ENCODE measurements at places on chromosomes 3 and 15.

- DNase-seq = no peak
These were observed 24.6 kb upstream of the ANPEP start for GRCh38 chr15:89839167-89839810.

- no peak for DNase-seq
These were observed 32.0 kb downstream of the ST8SIA2 start for GRCh38 chr15:92425578-92426225.

DNA sequence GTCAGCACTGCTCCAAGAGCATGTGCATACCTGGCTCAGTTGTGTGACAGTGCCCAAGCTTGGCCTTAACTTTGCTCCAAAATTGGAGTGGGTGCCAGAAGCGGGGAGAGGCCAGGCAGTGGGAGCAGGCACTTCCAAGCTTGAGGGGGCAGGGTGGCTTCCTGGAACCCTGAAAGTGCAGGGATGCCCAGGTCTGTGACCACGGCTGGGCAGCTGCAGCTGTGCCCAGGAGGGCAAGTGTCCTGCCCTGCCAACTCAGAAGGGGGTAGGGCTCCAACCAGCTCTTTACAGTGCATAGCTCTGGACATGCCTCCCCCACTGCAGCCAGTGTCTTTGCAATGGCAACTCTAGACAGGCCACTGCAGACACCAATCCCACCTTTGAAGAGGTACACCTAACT lies 478.6 kb downstream of the OTOL1 start:
- no peak for DNase-seq

GRCh38 chr15:74268020-74268419 lies 31.9 kb downstream of the CCDC33 start:
- no peak for DNase-seq

DNA sequence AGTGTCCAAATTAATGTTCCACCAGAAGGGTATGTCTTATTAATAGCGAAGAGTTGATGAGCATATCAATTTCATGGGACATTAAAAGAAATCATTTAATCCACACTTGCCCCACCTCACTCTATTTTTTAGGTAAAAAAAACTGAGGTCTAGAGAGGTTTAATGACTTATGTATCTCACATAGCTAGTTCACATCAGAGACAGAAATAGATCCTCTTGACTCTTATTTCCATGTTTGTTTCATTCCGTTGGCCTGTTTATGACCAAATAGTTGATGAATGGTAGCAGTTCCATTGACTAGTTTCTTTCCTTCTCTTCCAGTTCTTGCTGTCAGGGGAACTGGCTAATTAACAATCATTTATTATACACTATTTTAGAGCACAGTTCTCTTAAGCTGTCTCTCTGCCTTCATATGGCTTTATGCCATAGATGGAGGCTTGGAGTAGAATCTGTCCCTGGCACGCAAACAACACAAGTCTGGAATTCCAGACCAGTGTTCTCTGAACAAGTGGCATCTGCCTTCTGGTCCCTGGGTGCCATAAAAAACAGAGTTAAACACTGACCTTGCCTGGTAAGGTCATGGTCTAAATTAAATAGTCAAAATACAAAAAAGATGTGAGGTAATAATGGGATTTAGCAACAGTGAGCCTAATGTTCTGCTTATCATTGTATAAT lies 220.0 kb upstream of the CGNL1 start:
- DNase-seq = no peak

- no peak for DNase-seq
These were observed 25.4 kb upstream of the PSMD6 start for GRCh38 chr3:64048631-64049061.

- no peak for DNase-seq
These were observed 25.6 kb upstream of the NLGN1 start for GRCh38 chr3:173371848-173372487.

GRCh38 chr3:195847055-195847950 lies 35.6 kb upstream of the MUC4 start:
- DNase-seq = no peak

DNA sequence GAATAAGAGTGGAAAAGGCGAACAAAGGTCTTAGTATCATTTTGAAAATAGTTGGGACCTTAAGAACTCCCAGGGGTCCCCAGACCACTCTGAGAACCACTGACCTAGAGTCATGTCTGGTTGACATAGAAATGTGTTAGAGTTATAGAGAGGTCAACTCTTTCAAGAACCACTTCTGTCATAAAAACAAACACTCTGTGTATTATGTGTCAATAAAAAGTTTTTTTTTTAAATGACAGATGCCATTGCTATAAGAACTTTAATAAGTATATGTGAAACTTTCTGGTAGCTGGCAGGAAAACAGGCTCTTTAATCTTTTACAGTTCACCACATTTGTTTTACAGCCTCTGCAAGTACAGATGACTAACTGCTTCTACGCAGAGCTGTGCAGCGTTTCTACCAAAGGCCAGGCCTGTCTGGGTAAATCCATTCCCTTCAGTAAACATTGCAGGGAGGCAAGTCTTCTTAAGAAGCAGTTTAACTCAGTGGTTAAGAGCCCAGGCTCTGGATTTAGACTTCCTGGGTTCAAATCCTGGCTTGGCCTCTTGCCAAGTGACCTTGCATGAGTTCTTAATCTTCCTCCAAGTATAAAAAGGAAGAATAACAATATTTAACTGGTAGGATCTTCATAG lies 56.6 kb downstream of the RFTN1 start:
- no peak for DNase-seq

DNA sequence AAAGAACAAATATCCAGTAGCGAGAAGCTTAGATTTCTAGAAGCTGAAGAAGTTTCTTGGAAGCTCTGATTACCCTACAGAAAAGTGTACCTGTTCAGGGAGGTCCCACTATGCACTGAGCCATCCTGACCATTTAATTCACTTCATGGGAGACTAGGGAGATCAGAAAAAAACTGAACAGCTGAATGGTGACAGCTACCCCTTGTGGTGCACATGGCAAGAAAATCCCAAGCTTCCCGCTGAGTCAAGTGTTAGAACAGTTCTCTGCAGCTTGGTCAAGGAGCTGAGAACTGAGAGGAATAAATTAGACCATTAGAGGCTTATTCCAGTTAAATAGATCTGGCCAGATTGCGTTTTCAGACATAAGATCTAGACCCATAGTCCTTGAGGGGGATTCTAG lies 197.2 kb upstream of the VEPH1 start:
- no peak for DNase-seq

- DNase-seq = no peak
These were observed 2.4 kb downstream of the MUC4 start for GRCh38 chr3:195809291-195809785.

DNA sequence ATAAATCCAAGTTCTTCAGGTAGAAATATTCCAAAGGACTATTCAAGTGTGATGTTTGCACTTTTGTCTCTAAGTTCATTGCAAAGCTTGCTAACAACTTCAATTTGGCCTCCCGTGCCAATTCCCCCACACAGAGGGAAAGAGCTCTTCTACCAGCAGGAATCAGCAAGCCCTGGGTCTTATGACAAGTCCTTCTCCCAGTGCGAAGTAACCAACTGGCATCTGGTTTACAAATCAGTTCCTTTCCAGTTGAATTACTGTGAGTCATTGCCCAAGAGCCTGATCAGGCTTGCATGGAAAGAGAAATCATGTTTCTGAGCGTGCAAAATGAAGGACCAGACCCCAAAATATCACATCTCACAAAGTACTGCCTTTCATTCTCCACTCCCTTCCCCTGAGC lies 62.7 kb upstream of the SLCO3A1 start:
- no peak for DNase-seq

- DNase-seq = no peak
These were observed 626.4 kb upstream of the ZNF385D start for GRCh38 chr3:22377421-22377820.

GRCh38 chr3:125054449-125055329 lies 1.1 kb downstream of the HEG1 start:
- no peak for DNase-seq

DNA sequence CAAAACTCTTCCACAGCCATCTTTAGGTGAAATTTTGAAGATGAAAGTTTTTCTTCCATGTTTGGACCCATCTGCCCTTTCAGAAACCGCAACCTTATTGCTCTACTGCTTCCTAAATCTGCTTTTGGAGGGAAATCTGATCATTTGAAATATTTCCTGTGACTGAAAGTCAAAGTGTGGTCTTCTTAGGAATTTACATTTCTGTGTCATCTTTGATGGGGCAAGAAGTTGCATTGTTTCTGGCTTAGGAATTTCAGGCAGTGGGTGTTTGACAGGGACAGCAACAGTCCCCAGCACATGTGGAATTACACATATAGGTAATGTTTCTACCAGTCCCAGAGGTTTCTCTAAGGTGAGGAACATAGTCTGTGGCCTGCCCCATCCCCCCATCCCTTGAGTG lies 5.3 kb upstream of the TYRO3 start:
- no peak for DNase-seq

- no peak for DNase-seq
These were observed 24.4 kb upstream of the RAB7A start for GRCh38 chr3:128701342-128702212.

GRCh38 chr3:126537116-126537729 lies 13.3 kb downstream of the CHST13 start:
- DNase-seq = no peak

GRCh38 chr3:113287111-113287802 lies 75.9 kb downstream of the BOC start:
- no peak for DNase-seq

DNA sequence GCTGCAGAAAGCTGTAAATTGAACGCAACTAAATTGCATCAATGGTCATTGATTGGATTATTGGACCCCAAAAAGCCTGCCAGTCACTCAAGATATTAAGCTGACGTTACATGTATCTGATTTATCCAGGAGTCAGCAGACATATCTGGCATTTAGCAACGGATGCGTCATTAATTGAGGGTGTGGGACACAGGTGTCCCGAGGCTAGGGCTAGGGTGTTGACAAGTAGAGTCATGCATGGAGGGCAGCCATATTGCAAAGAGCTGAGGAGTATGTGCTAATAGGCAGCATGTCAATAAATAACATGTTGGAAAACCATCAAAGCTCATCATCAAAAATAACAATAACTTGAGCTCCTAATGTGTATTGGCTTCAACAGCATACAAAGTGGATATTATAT lies 234.5 kb upstream of the GOLGA6L4 start:
- no peak for DNase-seq

DNA sequence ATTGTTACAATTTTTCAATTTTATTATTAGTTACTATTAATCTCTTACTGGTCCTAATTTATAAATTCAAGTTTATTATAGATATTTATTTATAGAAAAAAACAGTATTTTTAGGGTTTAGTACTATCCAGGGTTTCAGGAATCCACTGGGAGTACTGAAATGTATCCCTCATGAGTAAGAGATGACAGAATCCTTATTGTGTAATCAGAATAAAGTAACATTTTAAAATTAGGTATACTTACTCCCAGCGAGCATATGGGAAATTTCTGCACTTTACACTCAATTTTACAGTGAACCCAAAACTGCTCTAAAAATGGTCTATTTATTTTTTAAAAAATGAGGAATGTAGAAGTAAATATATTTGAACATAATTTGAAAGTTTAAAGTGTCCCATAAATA lies 202.7 kb downstream of the CGGBP1 start:
- DNase-seq = no peak

DNA sequence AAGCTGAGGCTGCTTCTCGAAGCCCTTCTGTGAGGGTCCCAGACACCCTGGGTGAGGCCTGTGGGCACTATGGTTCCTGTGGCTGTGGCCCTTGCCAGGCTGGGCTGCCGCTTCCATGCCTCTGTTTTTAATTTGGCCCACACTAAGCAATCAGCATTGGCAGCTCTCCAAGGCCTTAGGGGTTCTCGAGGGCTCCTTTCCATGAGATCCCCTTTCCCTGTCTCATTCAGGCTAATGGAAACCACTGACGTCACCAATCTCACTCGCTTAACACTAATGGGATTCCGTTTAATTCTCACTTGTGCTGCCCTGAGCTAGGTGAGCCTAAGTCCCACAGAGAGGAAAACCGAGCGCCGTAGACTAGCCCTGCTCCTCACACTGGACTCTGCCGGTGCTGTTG lies 60.2 kb upstream of the RAB6B start:
- DNase-seq = peak; percentile 91

DNA sequence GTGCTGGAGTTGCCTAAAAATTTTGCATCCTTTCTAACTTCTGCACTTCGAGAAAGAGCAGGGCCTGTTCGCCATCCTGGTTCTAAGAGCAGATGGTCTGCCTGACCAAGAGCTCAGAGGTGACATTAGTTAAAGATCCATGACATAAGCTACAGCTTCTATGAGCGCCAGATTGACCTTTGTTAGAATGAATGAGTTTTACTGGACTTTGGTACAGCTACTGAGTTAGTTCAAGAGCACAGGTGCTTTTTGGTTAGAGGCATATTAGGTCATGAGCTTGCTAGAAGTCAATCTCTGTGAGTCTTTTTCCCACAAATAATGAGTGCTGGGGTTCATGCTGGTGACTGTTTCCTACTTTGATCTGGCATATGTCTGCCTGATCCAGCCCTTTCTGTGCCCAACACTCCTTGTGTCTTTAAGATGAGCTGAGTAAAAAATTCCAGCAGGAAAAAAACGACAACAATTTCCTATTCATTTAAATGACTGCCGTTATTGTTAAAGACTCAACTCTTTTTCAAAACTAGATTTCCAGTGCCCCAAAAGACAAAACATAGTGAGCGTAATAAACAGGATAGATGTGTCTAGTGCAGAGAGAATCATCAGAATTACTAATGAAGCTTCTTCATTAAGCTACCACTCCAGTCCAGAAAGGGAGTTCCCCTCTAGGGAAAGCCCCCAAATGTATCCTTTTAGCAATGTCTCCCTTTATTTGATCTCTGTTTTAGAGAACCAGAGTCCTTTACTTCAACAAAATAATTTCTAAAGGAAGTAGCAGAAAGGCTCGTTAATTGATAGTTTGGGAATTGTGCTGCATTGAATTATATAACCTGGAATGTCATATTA lies 152.9 kb downstream of the SLCO3A1 start:
- DNase-seq = no peak

DNA sequence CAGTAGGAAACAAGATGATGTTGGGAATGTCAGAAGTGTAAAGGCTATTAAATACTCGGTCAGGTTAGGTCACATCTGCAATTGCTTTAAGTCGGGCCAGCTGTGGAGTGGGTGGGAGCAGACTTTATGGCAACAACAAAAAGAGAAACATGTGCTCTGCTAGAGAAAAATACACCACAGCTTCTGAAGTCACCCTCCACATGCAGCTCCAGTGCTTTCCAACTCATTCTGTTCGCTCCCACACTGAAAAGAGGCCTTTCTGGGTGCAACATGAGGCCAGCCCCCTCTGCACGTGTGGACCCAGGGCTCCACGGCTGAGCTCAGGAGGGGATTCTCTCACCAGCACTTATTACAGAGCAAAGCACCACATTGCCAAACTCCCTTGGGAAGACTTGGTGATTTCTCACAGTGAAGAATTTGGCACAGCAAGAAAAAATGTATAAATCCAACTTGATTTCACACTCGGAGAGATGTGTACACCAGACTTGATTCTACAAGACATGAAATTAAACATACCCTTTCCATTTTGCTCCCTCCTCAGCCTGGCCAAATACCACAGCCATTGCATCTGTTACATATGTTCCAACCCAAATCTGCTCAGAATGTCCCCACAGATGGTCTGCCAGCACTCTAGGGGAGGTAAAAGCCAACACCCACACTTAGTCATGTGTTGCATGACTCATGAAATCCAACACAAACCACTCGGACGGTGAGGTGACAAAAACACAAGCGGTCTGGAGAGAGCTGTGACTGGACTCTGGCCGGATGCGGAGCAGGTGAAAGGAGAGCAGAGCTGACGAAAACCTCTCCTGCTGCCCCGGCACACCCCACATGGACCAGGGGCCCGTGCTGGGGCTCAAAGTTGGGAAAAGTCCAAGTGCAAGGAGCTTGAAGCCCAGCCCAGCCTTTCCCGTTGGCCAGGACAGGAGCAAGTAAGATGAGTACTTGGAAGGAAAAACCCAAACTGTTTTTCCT lies 74.6 kb downstream of the ITGB5 start:
- no peak for DNase-seq

GRCh38 chr3:74808506-74809275 lies 194.2 kb upstream of the CNTN3 start:
- no peak for DNase-seq

- no peak for DNase-seq
These were observed 8.9 kb downstream of the IQSEC1 start for GRCh38 chr3:13064159-13064868.
